ENCODE measurements at places on chromosomes 4 and X.
A peak's percentile ranks its signal among the peaks of the same experiment; 100 is the strongest.

- no peak for DNase-seq
Observed at GRCh38 chr4:55021214-55021613, 104.2 kb downstream of the KDR start.

DNA sequence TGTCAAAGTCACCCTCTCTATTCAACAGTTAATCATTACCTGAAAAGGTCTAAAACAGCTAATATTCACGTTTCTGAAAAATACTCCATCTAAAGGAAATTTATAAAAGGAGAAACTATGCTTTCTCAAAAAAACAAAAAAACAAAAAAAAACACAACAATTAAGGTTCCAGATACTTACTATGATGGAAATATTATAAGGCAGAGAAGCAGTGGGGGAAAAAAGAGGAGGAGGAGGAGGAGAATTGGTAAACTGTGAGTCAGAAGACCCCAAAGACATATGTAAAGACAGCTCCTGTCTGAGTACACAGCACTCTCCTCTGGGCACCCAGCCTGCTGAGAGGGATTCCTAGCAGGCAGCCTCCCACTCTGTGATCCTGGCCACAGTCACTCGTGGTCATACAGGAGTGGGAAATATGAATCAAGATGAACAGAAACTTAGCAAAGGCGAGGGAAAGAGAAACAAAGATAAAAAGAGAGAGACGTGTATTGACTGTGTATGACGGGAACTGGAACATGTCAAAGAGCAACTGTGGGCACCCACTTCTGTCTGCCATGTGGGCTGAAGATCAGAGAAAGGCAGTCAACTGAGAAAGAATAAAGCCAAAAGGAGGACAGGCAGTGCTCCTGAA lies 12.5 kb downstream of the KLHL15 start:
- peak; percentile 32 for DNase-seq

DNA sequence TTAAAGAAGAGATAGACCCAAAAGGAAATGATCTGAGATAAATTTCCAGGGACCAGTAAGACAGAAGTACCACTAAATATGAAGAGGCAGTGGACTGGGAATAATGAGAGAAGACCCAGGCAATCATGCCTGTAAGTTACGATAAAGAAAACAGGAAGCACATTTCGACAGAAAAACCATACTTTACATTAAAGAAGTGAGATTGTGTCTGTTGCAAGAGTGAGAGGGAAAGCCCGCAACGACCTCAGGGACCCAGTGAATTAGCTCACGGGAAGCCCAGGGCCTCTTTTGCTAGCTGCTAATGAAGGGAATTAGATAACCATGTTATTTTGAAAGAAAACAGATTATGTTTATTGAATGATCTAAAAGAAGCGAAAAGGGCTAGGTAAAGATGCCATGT lies 28.9 kb upstream of the ACSL1 start:
- DNase-seq, result no peak

GRCh38 chr4:54103190-54103574 lies 3.2 kb downstream of the GSX2 start:
- no peak for DNase-seq

DNA sequence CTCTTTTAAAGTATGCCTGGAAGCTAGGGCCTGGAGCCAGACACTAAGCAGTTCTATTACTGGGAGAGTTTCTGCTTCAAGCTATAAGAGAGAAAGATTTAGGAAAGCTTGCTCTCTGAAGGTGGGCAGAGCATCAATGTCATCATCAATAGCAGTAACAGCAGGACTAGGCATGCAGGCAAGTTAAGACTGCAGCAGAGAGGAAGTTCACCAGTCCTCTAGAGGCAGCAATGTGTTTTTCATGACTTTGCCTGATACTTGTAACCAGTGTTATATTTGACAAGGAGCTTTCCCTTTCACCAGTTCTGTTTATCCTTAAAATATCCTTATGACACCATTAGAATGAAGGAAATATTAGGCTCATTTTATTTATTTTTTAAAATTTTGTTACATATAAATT lies 237.9 kb downstream of the KCTD8 start:
- DNase-seq, result no peak

- no peak for DNase-seq
Observed at GRCh38 chr4:24578364-24578763, 6.0 kb downstream of the DHX15 start.

DNA sequence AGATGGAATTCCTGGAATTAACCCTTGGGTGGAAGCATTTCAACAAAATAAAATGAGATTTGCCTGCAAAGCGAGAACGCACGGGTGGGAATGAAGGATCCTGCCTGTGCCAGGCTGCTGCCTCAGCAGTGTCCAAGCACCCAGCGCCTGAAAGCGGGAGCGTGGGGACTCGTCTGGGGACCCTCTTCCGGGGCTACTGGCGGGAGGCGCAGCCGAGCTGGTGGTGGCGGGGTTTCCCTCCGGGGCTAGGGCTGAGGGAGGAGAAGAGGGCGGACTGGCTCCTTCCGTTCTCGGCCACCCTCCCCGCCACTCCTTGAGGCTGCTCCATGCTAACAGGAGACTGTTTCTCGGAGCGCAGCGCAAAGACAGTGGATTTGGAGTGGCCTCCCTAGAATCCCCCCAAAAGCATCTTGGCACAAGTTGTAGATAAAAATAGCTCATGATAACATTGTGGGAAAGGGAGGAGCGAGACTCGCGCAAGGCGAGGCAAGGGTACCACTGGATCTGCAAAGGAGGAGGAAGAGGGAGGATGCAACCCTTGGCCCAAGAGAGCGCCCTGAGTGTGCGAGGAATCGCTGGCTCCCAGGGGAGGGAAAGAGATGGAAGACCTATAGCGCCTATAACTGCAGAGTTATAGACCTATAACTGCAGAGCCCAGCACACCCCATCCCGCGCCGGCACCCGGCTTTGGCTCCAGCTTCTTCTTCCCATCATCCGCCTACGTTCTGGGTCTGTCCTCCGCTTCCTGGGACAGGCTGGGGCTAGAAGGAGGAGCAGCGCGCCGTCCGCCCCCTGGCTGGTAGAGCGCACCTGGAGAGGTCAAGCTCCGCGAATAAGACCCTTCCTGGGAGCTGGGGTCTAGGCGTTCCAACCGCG lies 1.3 kb downstream of the HS3ST1 start:
- DNase-seq, result no peak

- DNase-seq, result no peak
Observed at GRCh38 chr4:16233569-16234177, 7.4 kb upstream of the TAPT1 start.

DNA sequence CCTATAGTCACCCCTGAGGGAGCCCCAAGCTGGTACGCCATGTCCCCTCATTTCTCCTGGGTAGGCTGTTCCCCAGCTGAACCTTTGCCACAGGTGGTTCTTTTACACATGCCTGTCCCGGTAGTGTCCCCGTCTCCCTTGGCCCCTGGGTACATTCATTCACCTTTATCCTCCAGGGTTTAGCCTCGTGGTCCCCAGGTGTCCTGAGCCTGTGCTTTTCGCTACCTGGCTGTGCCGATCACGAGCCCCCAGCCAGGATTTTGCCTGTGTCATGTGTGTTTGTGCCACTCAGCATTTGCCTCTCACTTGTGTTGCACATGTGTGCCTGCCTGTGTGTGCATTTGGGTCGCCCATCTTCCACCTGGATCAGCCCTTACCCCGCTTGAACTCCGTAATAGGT lies 57.6 kb downstream of the GPR143 start:
- no peak for DNase-seq

DNA sequence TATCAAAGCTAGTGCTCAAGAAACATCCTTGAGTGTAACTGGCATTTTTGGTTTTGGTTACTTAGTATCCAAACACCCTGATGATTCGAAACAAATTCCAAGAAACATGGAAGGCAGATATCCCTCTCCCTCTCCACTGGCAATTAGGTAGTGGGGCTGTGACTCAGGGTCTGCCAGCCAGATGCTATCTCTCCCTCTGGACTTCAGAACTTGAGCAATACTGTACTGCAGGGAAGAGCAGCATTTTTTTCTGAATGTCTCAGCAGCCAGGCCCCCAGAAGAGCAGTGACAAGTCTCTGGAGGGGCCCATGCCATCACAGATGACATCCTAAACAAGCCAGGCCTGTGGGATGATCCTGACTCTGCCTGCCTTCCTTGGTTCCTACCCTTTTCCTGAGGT lies 37.3 kb upstream of the BCORL1 start:
- DNase-seq, result no peak

DNA sequence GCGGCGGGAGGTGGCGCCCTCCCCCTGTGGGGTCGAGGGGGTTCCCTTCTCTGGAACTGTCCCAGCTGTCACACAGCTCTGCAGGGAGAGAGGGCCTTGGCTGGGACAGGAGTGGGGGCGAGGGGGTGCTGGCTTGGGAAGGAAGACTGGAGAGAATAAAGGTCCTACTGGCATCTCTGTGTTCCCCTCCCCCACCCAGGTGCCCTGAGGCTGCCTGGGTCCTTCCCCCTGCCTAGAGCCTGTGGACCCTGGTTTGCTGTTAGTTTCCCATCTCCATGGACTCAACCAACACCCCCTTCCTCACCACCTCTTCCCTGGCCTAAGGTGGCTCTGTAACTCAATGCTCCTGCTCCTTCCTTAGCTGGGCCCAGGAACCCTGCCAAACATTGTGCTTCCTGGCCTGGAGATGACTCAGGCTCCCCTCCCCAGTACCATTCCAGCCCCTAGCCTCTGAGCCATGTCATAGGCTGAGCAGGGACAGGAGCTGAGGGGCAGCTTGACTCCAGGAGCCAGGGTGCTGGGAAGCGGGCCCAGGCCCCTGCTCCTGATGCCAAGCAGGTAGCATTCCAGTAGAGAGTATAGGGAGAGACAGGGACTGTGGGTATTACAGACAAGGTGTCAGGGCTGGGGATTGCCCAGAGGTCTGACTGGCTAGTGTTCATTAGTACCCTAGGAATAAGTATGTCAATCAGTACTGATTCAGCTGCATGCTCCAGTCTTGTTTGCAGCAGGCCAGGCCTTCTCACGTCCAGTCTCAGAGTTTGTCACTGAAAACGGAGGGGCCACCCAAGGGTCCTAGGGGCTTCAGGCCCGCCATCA lies 100.7 kb downstream of the EFNB1 start:
- no peak for DNase-seq

- no peak for DNase-seq
Observed at GRCh38 chrX:47175588-47175980, 18.0 kb upstream of the UBA1 start.

GRCh38 chrX:15721911-15722310 lies 16.2 kb upstream of the CA5B start:
- DNase-seq, result no peak

DNA sequence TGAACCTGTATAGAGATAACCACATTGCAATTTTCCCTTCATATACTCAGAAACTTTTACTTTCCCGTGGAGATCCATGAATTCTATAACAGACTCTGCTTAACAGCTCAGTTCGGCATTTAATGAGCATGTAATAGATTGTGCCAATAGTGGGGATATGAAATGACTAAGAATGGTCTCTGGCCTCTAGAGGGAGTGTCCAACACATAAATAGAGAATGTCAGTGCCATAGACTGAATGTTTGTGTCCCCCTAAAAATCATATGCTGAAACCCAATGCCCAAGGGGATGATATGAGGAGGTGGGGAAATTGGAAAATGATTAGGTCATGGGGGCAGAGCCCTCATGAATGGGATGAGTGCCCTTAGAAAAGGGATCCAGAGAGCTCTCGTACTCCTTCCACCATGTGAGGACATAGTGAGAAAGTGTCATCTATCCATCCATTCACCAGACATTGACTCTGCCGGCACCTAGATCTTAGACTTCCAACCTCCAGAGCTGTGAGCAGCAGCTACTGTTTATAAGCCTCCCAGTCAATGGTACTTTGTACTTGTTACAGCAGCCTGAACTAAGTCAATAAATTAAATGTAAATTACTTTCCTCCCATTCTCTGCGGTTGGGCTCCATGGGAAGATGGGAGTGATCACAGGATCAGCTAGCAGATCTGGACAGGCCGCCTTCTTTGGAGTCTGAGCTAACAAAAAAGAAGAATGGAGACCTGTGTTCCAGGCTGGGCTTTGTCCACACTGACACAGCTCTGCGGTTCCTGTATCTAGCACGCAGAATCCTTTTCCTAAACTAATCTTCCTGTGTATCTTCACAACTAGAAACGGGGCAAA lies 28.1 kb upstream of the HPSE start:
- DNase-seq, result no peak

GRCh38 chrX:154804957-154805695 lies at the start of gene MPP1:
MPP1 (minus strand) TSS chrX:154805485; CDS start chrX:154805373, 112 bp downstream.
- DNase-seq, result peak; percentile 57

DNA sequence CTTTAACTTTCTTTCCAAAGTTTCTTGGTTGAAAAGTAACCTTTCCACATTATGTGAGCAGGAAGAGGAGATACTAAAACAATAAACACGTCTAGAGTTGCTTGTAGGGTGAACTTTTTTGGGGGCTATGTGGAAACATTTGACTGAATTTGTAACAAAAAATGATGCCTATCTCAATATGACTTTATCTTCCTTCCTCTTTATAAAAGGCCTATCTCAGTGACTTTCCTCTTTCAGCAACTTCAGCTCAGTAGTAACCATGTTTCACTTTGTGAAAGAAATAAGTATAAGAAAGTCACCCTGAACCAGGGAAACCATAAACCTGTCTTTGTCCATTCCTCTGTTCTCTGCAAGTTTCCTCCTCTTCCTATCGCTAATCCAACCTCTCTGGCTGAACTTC lies 124.7 kb upstream of the TMEM164 start:
- no peak for DNase-seq

- no peak for DNase-seq
Observed at GRCh38 chr4:17578482-17578891, 1.5 kb downstream of the LAP3 start.

DNA sequence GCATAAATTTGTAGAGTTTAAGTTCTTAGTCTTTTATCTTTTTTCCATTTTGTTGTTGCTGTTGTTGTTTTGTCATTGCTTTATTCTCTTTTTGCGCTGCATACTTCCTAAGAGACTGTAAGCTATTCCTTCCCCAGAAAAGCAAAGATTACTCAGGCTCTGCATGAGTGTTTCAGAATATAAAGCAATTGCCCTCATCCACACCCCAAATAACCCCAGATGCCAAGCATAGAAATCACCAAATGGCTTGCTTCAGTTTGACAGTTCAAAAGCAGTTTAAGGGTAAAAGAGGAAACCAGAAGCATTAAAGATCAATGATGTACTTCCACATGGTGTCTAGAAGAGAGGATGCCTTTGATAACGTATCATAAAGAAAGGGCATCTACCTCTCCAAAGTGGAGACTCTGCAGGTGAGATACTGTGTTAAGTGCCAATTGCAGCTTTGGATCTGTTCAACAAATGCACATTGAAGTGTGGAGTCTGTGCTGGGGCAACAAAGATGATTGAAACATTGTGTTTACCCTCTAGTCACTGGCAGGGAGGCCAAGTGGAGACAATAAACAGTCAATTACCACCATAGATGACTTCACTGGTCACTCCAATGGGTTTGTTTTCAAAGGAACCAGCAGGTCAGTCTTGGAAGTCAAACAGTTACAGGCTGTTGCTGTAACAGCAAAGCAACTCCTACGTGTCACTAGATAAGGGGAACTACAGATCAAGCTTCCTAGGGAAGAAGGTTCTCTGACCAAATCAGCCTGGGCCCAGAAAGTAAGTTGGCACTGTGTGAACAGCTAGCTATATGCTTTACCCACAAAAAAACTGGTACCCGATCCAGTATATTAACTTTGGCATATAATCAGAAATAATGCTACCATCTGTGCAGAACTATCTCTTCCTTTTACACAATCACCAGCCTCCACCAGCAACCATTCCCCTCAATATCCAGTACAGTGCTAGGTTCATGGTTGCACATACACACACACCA lies 40.6 kb upstream of the IL21 start:
- DNase-seq, result no peak

- no peak for DNase-seq
Observed at GRCh38 chrX:21700967-21701366, 42.8 kb upstream of the KLHL34 start.

GRCh38 chr4:110163327-110164069 lies 34.9 kb downstream of the ELOVL6 start:
- DNase-seq, result no peak

- no peak for DNase-seq
Observed at GRCh38 chr4:124977045-124977444, 264.5 kb upstream of the ANKRD50 start.
